ENCODE measurements at places on chromosomes 4 and X.

GRCh38 chr4:169626331-169627282 is 6.2 kb downstream of the CLCN3 start:
- DNase-seq = no peak

GRCh38 chr4:176436293-176436973 is 116.7 kb downstream of the SPCS3 start:
- DNase-seq = no peak

- DNase-seq = no peak
Measured at GRCh38 chrX:17919896-17920446, 58.9 kb upstream of the RAI2 start.

- no peak for DNase-seq
Measured at GRCh38 chr4:152666946-152667345, 12.9 kb downstream of the TMEM154 start.

GRCh38 chr4:89303177-89303576 is 4.4 kb downstream of the GPRIN3 start:
- peak; percentile 26 for DNase-seq

DNA sequence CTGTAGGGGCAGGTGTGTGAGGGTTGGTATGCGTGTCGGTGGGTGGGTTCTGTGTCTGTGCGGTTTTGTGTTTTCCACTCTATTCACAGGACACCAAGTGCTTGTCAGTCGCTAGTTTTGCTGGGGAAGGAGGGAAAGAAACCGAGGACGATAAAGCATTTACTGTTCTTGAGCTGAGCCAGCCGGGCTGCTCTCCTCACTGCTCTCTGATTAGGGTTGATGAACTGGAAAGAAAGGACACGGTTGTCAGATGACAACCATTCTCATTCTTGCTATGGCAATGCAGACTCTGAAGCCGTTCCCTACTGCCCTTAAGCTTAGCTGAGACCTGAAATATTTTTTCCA is 832 bp downstream of the EGFL6 start:
- DNase-seq = no peak

DNA sequence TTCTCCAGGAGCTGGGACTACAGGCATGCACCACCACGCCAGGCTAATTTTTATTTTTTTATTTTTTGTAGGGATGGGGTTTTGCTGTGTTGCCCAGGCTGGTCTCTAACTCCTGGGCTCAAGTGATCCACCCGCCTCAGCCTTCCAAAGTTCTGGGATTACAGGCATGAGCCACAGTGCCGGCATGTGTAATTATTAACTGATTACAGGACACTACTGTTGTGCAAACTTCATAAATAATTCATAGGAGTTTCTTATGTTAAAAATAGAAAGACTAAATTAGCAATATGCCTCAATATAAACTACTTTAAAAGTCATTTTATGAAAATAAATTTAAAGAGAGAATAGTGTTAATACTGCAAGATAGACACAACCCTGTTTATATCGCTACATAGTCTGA is 221.9 kb downstream of the SNCA start:
- DNase-seq = no peak

DNA sequence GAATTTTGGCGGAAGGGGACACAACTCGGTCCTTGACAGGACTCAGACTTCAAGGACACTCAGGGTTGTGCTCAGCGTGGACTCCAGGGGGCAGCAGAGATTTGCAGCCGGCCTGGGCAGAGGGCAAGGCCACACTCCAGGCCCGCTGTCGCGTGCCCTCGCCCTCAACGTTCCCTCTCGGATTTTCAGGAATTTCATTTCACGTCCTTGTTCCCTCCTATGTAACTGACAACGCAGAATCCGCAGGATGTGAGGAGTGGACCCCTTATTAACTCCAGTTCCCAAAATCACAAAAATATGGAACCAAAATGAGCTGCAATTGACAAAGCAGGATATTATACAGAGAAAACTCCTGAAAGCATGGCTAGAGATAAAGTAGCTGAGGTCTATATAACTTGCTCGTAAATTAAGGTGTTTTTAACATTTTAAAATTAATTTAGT is 21.0 kb upstream of the DCTD start:
- DNase-seq = peak; percentile 38

DNA sequence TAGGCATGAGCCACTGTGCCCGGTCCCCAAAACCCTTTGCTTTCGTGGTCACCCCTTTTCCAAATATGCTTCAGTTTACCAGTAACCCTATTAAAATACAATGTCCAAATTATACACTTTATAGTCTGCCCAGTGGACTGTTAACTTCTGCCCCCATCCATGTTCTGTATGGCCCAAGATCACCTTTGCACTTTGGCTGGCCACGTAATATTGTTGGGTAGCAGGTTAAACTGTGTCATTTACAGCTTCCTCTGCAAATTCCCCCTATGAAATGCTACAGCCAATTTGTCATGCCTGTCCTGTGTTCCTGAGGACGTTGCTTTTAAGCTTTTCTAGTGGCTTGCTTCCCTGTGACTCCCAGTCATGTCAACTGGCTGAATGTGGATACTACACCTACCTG is 101.1 kb upstream of the IL13RA1 start:
- no peak for DNase-seq

DNA sequence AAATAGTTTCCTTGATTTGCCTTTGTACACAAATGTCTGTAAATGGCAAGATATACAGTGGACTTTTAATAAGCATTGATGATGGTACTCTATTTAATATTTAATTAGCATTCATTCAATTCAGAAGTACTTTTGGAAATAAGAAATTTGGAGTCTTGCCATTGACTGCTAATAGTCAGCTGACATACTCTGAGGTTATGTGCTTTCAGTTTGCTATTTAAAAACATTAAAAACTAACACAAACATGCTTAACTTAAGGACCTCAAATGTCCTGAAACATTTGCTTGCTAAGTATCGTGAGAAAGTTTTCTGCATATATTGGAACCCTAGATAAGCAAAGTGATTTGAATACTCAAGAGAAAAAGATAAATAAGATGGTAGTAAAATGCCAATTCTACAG is 64.6 kb downstream of the REELD1 start:
- no peak for DNase-seq

GRCh38 chrX:12949927-12950656 is 24.8 kb upstream of the TMSB4X start:
- peak; percentile 82 for DNase-seq

DNA sequence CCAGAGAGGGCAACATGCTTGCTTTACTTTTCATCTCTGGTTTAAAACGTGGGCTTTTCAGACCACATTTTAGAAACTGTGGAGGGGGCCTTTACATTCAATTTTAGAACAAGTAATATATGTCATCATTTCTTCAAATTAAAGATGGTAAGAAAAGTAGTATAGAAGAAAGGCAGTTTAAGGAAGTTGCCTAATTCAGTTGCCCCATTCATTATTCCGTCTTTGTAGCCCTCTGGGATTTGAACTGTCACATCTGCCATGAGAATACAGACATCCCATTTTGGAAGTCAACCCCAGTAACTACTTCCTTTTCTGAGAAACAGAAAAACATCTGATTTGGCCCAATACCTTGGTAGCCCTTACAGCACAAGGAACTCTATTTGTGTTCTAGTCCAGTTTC is 61.2 kb downstream of the PASD1 start:
- DNase-seq = no peak

Data from stimulated activated CD8-positive, alpha-beta memory T cell treated with anti-CD3 and anti-CD28 coated beads, Interleukin-2, amount 100 ng/mL, for 1 hour (primary cell).